ENCODE measurements at places on chromosomes 5 and 9. TPM values are rescaled to one million over a fixed set of nuclear protein-coding genes. Genes with fewer than 3 reads are reported as not detected.

TMEM174 gene
- total RNA-seq = not detected

MARCOL gene
- total RNA-seq = not detected

LCN9 gene
- total RNA-seq = not detected

CXCL14 gene
- 135 TPM for total RNA-seq

LTC4S gene
- total RNA-seq = 9.4 TPM

SMIM32 gene
- total RNA-seq = not detected

FCN2 gene
- not detected for total RNA-seq

BTNL8 gene
- total RNA-seq = not detected

DMGDH gene
- 20.1 TPM for total RNA-seq

AIF1L gene
- total RNA-seq = 46.5 TPM

PCDHB10 gene
- 10.4 TPM for total RNA-seq

NRG2 gene
- total RNA-seq = 3.3 TPM

ACTBL2 gene
- not detected for total RNA-seq

PLGRKT gene
- 8.4 TPM for total RNA-seq

SAXO1 gene
- not detected for total RNA-seq

FOXD4L5 gene
- total RNA-seq = 0.21 TPM

SPATA31A7 gene
- total RNA-seq = not detected

SLC6A19 gene
- total RNA-seq = under 0.01 TPM

All from tibial nerve (tissue), 4 donors.